NCI-H1105 treated with DMSO at 0.1 percent for 48 hours (cell line): ENCODE measurements at places on chromosomes 5 and 9.

DNA sequence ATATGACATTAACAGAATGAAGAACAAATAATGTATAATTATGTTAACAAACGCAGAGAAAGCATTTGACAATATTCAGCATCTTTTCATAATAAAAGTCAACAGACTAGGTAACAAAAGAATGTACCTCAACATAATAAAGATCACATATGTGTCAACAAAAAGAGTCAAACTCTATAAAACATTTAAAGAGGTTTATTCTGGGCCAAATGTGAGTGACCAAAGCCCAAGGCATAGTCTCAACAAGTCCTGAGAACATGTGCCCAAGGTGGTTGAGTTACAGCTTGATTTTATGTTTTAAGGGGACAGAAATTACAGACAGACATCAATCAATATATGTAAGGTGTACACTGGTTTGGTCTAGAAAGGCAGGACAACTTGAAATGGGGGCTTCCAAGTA is 19.4 kb downstream of the BTNL8 start:
- no peak for DNase-seq

DNA sequence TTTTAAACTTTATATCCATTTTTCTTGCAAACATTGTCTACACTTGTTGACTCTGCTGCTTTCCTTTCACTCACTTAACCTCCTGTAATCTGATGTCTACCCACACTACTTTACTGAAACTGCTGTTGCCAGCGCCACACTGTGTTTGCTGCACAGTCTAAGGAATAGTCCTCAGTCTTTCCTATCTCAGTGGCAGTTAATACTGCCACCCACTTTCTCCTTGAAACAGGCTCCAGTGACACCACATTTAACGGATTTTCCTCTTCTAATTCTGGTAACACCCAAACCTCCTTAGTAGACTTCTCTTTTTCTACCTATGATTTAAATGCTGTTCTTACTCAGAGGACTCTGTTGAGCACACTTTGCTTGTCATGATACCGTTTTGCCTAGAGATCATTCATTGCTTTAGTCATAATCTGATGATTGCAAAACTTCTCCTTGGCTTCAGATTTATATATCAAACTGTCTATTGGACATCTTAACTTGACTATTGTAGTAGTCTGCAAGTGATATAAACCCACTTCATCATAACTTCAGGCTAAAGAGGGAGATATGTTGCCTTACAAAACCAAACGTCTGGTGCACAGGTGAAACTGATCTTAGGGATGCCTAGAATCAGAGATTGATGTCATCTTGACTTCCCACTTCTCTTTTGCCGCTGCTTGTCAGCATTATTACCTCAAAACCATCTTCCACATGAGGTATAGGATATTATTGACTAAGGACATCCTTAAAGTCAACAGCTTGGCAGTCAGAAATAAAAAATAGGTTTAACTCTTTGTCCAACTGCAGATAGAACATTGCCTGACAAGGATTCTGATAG is 94.1 kb downstream of the CDC42SE2 start:
- no peak for DNase-seq

GRCh38 chr5:322942-323879 is 1.7 kb downstream of the AHRR start:
- no peak for DNase-seq

- no peak for DNase-seq
These were observed 44.4 kb upstream of the ANKDD1B start for GRCh38 chr5:75566710-75567309.

DNA sequence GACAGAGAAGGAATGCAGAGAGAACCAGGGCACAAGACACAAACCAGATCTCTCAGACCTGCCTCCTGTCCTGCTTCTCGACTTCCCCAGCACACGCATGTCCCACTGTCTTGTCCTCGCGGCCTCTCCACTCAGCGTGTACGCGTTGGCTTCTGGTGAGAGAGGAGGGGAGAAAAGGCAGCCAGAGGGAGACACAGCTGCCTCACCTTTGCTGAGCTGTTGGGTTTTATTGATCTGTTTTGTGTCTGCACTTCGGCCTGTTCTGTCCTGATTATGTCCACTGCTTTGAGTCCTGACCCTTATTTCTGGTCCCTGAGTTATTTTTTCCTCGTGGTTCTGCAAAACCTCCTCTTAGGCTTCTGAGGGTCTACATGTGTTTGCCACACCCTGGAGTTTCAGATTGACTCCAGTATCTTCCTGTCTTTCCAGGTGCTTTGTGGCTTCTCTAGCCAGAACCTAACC is 87.5 kb upstream of the AGXT2 start:
- DNase-seq = no peak

- no peak for DNase-seq
These were observed 36.7 kb downstream of the OLFML2A start for GRCh38 chr9:124813501-124814163.

DNA sequence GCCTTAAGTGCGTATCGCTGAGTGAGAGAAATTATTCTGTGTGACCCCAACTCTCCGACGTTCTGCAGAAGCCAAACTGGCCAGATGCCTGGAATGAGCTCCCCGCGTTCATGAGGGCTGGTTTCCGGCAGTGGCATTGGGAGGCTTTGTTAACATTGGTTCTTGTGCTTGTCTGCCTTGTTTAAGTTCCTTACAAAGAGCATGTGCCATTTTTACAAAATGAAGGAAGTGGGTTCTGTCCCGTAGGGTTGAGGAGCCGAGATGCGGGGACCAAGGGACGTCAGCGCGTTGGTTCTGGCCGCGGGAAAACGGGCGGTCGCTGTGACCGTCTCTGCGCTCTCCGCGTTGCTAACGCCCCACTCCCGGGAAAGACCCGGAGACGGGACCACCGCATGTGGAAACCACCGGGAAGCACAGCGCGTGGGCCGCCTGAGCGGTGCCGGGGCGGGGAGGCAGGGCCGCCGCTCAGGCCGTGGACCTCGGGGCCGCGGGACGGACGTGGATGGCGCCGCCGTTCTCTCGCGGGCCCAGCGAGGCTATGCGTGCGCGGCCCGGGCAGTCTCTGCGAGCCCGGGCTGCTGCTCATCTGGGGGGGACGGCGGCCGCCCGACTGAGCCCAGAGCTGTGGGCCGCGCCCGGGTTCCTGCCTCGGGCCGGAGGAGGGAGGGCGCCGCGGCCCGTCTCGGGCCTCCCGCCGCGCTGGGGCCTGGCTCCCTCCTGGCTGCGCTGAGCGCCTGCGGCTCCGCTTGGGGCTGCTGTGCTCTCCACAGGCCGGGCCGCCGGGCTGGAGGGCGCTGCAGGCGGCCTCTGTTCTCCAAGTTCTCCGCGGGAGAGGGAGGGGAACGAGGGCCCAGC is 13.4 kb downstream of the RABL6 start:
- DNase-seq = no peak

DNA sequence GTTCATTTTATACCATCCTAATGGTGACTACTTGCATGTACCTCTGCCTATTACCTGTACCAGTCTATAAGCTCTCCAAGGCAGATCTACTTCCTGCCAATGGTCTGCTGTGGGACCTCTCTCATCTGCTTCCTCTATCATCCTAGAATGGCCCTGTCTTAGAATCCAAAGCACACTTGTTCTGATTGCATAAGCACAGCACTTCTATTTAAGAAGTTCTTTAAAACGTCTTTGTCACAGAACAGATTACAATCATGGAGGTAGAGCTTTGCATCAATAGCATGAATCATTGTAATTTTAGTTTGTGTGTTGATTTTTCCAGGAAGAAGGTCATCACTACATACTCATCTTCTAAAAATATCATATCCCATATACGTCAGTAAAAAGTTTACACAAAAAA is 131.8 kb upstream of the ACOT12 start:
- no peak for DNase-seq

- peak; percentile 56 for DNase-seq
These were observed 73.5 kb upstream of the ANKRD55 start for GRCh38 chr5:56306433-56307150.

GRCh38 chr5:153753645-153754432 is 263.4 kb downstream of the GRIA1 start:
- DNase-seq = no peak

DNA sequence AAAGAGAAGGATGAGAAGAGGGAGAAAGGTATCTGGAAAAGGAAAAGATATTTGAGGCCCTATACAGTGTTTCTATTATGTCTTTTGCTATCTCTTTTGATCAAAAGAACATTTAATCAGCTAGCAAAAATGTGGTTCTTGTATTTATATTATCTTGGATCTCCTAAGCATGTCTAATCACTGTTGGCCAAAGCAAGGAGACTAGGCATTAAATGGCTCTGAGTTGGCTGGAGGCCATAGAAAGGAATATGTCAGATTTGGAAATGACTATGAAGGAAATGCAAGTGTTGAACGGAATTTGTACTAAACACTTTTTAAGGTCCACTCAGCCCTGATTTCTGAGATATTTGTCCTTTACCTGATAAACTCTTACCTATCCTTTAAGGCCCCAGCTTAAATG is 22.4 kb upstream of the THG1L start:
- DNase-seq = no peak

- no peak for DNase-seq
These were observed 26.1 kb upstream of the CSF1R start for GRCh38 chr5:150112201-150113046.

GRCh38 chr9:134955801-134956200 is 38.1 kb upstream of the FCN1 start:
- no peak for DNase-seq

GRCh38 chr9:2260417-2261306 is 245.5 kb downstream of the SMARCA2 start:
- DNase-seq = no peak

DNA sequence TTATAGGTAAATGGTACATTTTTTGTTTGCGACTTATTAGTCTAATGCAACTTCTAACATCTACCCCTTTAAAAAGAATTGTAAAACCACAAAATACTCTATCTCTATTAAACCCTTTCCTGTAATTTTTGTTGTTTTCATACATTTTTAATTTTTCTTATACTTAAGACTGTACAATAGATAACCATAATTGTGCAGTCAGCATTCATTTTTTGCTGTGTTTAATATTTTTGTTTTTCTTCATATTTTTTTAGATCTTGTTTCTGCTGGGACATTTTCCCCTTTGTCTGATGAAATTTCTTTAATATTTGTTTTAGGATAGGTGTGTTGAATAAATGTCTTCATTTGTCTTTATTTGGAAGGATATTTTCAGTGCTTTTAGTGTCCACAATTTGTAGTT is 19.9 kb downstream of the OR1J1 start:
- DNase-seq = no peak
